Stimulated activated CD4-positive, alpha-beta T cell treated with anti-CD3 and anti-CD28 coated beads, TNF-alpha, amount 100 ng/mL, for 24 hours (primary cell): ENCODE measurements at places on chromosomes 11 and 22.

DNA sequence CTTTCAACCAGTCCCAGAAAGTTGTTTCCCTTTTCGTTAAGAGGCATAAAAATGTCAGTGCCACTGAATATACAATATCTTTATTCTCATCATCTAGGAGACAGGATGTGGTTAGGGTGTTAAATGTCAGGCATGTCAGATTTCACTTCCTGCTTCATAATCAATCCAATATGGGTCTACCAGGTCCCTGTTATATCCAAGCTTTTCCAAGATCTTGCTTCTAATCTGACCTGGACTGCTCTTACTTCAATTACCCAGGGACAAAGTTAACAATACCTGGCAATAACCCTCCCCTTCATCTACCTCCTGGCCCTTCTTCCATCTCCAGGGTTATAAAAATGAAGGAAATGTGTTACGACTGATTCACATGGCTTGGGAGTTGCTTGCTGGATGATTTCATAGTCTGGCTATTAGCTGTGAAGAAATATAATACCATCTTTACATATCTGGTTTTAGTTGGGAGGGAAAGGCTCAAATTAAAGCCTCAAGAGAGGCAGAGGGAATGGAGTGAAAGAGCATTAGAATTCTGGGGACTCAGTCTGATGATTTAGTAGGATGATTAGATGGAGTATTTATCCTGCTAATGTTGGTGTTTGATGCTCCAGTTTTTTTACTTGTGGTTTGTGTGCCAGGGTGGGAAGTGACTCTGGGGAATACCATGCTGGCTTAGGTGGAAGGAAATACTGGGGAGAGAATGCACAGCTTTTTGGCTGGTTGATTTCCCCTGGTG, 534.3 kb downstream of the ETS1 start:
- no peak for DNase-seq

- no peak for DNase-seq
Measured at GRCh38 chr22:36259615-36260300, 6.8 kb downstream of the APOL1 start.

DNA sequence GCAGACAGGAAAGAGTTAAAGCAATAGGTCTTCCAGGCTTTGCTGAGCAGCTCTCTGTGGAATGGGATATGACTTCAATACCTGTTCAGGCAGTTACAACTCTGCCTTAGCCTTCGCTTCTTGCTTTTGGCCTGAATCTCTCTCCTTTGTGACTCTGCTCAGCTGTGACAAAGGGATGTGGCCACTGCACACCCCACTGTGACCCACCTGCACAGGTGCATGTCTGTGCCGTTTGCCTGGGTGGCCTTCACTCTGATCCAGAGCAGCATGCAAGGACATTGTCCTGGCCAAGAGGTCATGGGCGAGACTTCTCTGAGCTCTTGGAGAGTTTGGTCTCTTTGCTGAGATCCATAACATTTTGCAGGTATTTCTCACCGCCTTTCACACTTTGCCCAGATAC, 891.3 kb downstream of the BRD1 start:
- no peak for DNase-seq

DNA sequence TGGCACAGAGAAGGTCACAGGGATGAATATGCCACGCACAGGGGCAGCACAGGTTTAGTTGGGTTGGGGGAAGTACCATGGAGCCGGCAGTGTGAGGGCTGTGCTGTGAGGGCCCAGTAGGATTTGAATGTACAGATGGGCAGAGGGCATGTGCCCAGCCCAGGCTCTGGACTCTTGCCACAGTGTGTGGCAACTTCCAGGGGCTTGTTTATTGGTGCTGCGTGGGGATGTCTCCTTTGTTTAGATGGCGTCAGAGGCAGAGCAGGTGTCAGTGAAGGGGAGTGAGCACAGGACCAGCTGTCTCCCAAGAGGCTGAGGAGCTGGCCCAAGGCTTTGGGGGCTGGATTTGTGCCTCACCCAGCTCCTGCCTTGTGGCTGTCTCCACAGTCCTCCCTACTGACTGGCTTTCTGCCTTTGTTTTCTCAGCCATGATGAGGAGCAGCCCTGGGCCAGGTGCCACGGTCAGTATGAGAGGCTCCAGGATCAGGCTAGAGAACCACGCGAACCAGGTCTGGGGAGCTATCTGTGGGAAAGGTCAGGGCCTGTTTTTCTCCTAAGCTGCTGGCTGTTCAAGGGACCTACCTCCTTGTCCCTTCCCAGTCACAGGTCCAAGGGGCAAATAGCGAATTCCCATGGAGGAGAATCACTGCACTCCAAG, 21.9 kb downstream of the SUN2 start:
- DNase-seq, result no peak

DNA sequence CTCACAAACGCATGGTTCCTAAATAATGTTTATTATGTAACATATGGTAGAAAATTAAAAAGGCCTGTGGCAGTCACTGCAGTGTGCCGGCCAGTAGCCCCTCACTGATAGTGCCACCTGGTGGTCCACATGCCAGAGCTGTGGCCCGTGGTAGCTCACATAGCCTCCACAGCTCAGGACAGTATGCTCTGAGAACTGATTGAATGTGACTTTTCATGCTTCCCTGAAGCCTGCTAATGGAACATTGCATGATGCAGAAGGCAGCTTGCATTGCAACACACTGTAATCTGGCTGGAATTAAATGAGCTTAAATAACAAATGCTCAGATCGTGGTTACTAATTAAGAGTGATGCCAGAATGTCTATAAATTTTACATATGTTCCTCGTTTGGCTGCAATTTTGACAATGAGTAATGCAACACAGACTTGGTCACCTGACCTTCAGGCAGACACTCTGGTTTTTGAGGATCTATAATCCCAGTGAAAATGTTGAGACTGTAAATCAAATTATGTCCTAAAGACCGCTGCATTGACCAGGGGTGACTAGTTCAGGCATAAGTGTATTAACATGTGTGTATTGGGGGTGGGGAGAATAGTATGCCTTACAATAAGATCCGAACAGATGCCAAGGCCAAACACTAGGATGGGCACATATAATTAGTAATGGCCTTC, 566.4 kb downstream of the METTL15 start:
- DNase-seq, result no peak

DNA sequence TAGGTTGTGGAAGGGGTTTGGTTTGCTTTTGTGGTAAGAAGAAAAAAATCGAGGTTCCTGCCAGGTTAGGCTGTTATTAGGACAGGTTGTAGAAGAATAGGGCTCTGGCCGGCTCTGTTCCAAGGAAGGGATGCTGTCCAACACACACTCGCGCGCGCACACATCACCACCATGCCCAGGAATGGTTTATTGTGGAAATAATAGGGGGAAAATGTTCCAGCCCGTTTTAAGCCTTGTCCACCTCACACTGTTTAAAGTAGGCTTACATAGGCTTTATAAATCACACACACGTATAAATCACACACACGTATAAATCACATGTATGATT, 1.2 kb upstream of the ARHGAP20 start:
- DNase-seq, result no peak

DNA sequence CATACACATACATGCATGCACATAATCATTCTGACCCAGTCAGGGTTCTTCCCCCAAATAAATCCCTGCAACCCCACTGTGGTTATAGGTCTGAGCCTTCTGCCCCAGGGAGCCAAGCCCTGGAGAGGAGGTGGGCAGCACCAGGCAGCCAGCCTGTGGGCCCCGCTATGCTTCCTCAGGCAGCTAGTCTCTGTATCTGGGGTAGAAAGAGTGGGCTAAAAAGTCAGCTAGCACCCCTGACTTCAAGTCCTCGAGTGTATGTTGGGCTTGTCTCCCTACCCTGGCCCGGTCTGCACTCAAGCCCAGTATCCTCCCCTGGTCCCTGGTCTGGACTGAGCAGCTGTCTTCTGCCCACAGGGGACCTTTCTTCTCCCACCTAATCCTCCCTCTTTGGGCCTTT, 28.0 kb downstream of the KCNQ1OT1 start:
- no peak for DNase-seq

- DNase-seq, result no peak
Measured at GRCh38 chr11:87628957-87629356, 546.3 kb downstream of the RAB38 start.

DNA sequence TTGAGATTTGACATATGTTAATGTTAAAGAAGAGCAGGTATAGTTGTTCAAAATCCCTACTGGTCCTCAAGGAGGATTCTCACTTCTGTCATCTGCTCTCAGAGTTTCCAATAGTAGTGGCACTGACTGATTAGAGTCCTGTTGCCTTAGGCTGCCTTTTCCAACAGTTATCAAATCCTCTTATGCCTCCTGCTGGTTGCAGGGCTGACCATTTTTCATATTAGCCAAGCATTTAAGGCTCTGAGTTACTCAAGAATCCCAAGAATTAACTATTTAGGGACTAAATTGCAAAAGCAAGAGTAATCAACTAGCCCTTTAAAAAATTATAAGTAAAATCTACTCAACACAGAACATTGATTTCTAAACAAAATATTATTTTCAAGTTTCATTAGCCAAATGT, 212.0 kb upstream of the CHORDC1 start:
- no peak for DNase-seq

DNA sequence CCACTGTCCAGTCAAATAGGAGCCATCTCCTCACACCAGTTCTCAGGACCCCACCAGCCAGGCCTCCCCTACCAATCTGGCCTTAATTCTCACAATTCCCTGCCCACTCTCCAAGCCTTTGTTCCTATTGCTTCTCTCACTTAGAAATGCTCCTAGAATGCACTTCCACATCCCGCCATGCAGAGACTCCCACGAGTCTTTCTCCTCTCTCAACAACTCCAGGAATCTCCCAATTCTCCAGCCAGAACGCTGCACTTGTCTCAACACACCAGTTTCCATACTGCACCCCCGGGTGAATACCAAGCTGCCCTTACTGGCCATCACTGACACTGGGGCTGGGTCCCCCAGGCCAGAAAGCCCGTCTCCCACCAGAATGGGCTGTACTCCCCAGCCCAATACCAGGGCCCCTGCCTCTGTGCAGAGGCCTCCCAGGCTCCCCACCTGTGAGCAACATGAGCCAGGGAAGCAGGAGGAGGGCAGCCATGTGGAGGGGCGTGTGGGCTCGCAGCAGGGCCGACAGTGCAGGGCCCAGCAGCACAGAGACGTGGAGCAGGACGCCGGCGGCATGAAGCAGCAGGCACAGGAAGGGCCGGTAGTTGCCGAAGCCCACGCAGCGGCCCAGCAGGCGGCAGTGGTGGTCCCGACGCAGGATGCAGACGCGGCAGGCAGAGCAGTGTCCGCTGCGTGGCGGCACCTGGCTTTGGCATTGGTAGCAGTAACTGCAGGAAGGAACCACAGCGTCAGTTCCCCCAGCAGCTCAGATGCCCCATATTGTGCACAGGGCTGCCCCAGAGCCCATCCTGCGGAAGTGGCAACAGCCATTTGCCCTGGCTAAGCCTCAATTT, 2.4 kb downstream of the ZDHHC24 start:
- no peak for DNase-seq

- DNase-seq, result no peak
Measured at GRCh38 chr11:66315921-66316811, 678 bp downstream of the CD248 start.

GRCh38 chr22:34068001-34068400, 147.7 kb upstream of the LARGE1 start:
- no peak for DNase-seq

GRCh38 chr11:38256436-38256835, 1658.4 kb upstream of the RAG2 start:
- no peak for DNase-seq
